Activated CD4-positive, alpha-beta T cell treated with anti-CD3 and anti-CD28 coated beads for 48 hours (primary cell): ENCODE measurements at places on chromosomes 1 and 21.

- DNase-seq, result no peak
These were observed 43.2 kb downstream of the KIF26B start for GRCh38 chr1:245197911-245198379.

GRCh38 chr1:182229451-182229850, 162.1 kb downstream of the GLUL start:
- no peak for DNase-seq

DNA sequence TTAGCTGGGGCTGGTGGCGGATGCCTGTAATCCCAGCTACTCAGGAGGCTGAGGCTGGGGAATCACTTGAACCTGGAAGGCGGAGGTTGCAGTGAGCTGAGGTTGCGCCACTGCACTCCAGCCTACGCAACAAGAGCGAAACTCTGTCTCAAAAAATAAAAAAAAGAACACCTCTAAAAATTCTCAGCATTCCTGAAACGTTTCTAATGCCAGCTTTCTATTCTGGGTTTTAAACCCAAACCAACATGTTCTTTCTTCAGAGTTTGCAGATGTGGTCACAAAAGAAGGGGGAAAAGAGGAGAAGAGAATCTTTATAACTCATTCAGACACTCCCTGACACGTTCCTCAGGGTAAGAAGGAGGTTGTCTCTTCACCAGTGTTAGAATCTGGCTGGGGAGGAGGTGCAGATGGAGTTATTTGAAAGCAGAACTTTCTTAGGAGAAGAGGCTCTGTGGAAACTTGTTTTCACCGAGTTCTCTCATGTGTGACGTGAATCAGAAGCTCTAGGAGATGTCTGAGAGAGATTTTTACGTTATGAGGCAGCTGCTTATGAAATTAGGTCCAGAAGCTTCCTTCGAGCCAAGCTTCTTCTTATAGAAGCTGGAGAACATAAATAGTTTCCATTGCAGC, 17.8 kb upstream of the CNR2 start:
- DNase-seq, result no peak

DNA sequence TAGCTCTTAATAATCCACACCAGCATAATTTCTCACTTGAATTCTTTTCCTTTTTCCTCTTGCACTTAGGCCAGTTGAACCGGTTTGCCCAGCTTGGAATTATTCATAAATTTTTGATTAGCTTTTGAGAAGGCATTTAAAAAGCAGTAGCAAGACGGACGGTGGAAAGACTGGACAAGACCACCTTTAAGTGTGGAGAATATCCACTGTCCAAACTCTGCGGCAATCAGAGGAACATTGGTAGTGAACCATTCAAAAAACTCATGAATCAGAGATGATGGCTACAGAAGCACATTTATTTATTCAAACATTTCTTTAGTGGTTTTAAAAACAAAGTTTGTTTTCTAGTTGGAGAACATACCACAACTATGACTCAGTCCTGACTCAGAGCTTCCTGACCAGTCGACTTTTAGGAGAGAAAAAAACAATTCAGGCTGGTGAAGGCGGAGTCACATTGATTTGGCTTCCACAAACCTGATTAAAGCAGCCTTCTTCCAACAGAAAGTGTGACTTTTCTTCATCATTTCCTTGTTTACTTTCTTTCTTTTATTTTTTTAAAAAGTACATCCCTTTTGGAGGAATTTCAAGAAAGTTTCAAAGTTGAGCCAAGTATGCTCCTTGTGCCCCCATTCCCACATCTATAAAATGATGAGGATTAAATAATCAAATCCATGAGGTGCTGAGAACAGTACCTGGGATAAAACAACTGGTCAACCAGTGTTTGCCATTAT, 128.8 kb downstream of the ADSS2 start:
- peak; percentile 24 for DNase-seq

DNA sequence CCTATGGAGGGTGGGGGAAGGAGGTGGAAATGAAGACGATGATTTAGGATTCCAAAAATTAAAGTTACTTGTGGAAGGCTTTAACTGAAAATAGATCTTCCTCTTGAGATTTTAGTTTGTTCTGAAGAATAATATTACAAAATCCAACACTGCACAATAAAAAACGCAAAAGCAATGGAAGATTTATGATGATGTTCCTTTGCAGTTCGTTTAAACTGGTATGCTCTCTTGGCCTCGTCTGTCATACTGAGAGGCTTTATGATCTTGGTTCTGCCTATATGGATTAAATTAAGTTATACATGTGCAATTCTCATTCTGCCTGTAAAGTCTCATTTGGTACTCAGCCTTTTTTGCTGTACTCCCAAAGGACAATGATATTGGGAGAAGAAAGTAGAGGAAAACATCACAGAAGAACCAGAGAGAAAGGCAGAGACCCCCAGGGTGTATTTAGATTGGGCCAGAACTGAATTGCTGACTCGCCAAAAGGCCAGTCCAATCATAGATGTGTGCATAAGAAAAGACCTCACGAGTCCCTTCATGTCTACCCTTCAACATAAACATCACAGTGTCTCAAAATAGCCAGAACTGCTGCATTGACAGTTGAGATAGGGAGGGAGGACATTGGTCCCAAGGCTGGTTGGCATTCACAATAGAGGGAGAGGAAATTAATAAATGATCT, 188.6 kb downstream of the GREM2 start:
- no peak for DNase-seq

GRCh38 chr1:4724695-4725250, 70.4 kb downstream of the AJAP1 start:
- no peak for DNase-seq

GRCh38 chr1:240415532-240415931, 196.4 kb downstream of the GREM2 start:
- DNase-seq, result no peak

- no peak for DNase-seq
These were observed 1382.9 kb downstream of the MRPL39 start for GRCh38 chr21:24224422-24224821.

DNA sequence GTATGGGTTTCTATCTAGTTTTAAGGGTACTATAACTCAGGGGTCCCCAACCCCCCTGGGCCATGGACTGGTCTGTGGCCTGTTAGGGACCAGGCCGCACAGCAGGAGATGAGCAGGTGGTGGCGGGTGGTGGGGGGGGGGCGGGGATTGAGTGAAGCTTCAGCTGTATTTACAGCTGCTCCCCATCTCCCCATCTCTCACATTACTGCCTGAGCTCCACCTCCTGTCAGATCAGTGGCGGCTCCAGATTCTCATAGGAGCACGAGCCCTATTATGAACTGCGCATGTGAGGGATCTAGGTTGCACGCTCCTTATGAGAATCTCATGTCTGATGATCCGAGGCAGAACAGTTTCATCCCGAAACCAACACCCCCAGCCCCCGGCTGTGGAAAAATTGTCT, 95.1 kb upstream of the SLC45A1 start:
- no peak for DNase-seq

GRCh38 chr1:53588053-53588779, 129.0 kb downstream of the DMRTB1 start:
- DNase-seq, result no peak

DNA sequence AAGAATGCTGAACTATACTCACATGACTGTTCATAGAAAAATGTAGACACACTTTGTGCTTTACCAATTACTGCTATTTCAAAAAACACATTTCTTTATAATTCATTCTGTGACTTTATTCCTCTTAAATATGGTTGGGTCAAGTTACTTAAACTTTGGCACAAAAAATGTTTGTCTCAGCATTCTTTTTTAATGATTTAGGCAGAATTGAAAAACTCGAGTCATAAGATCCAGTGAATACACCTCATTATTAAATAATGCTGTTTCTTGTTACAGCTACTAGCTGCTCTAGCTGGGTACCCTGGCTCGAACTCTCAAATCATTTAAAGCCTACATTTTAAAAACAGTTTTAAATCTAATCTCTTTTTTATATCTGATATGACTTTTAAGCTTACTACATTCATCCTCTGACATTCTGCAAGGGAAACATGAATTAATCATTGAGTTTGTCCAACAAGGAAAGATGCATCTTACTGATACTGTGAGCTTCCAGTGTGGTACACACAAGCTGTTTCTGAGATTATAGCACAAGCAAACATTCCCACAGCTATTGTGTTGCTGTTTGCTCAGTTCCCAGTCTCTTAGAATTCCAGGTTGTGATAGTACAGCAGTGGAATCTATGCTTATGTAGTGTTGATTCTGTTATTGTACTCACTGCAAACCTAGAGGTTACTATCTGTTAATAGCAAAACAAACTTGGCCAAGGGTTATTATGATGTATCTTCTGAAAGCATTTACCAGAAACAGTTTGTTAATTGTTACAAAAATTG, 746.5 kb downstream of the USP25 start:
- DNase-seq, result no peak

- DNase-seq, result no peak
These were observed 326.1 kb downstream of the NCAM2 start for GRCh38 chr21:21324297-21324696.

GRCh38 chr1:196401452-196401833, 206.8 kb downstream of the KCNT2 start:
- DNase-seq, result no peak

DNA sequence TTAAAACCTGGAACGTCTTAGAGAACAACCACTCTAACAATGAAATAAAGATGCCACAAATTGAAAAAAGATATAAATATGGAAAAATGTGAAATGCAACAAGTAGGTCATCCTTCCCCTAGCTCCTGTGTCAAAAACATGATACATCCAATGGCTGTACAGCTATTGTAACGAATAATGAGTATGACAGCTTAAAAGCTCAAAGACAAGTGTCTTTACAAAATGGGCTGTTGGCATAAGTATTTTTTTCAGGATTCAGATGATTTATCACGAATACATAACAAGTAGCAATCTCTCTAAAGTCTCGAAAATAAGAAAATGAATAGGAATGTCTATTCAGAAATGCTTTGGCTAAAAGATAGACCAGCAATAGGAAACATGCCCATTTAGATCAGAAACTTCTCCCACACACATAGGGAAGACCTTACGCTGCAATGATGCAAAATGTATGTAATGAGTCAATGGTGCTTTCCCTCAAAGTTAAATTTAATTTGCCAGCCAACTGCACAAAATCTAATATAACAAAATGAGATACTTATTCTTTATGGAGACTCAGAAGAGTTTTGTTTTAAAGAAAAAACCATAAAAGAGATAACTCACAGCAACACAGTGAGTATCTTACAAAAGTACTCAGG, 8.3 kb downstream of the TGFBR3 start:
- DNase-seq, result no peak

DNA sequence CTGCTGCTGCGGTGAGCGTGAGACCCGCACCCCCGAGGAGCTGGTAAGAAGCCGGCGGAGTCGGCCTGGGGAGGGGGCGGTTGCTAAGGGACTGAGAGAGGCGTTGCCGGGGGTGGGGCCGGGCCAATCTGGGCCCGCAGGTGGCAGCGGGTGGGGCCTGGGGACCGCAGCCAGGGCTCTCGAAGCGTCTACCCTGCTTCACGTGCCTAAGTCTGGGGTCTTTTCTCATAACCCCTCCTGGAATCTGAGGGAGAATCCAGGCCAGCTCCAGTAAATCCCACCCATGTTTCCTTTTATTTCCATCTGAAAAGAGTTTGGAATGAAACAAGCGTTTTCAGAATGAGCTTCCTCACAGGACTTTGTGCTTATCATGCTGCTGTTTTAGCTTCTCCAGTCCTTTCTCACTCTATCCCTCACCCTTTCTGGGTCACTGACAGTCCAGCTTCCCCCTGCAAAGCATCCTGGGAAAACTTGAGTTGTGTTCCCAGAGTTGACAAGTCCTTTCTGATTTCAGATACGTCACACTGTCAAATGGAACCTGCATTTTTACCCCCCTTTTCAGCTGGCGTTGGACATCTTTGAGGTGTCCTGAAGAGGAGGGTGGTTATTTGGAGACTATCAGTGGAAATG, 431 bp downstream of the CLCN6 start:
- DNase-seq, result no peak

GRCh38 chr1:165075725-165076370, 280.7 kb downstream of the LMX1A start:
- DNase-seq, result no peak

- DNase-seq, result no peak
These were observed 104.1 kb downstream of the NEGR1 start for GRCh38 chr1:72178266-72178665.

- no peak for DNase-seq
These were observed 18.1 kb downstream of the ARHGEF2 start for GRCh38 chr1:155960081-155960745.

DNA sequence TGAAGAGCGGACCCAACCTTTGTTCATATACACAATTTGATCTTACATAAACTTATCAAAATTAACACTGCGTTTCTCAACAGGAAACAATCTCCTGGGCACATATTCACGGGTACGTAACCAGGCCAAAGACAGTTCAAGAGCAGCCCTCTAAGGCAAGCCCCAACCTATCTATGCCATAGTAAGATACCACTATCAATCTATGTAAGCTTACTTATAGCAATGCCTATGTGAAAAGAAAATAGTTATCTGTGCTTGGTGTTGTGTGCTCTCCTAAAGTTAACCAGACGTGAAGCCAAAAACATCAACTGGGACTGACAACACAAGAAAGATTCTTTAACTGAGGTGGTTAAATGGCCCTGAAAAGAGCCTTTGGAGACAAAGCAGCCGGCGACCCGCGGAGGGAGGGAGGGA, 49.4 kb upstream of the BOLA1 start:
- peak; percentile 14 for DNase-seq
